ENCODE measurements at places on chromosomes 7 and 10. TPM values are rescaled to one million over a fixed set of nuclear protein-coding genes. Genes with fewer than 3 reads are reported as not detected.

DNA sequence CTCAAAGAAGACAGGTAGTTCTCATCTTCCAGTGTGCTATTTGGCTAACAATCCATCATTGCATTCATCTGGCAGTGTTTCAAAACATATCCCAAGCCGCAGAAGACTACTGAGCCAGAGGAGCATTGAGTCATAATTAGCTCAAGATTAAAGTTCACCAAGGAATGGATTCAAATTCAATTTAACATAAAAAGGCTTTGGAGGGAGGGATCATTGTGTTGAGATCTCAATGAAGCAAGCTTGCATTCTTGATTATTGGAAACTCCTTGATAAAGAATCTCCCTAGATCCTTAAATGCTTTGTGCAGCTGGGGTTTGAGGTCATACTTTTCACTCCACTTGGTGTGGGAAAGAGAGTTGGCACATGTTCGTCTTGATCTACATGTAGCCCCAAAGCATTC lies 142.8 kb upstream of the SEMA3A start:
- no peak for DNase-seq

DNA sequence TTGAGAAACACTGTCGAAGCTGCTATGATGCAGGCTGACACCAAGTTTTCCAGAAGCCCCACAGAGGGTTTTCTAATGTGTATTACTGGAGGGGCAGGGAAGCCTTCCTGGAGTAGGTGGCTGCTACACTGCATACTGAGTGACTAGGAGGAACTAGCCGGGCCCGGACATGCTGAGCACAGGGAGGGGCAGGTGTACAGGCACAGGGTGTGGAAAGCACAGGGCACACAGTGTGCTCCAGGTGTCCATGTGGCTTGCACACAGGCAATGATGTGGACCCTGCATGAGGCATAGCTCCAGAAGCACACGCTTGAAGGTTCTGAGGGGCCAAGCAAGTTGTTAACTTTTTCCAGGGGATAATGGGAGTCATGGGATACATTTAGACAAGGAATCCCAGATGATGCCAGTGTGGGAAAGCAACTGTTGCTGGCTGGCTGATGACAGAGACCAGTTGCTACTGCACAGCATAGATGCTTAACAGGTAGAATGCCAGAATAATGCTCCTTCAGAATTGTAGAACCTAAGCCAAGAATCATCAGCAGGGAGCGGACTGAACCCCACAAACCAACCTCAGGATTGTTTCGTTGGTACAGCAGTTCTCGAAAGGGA lies 14.6 kb downstream of the DHX32 start:
- DNase-seq = no peak

DNA sequence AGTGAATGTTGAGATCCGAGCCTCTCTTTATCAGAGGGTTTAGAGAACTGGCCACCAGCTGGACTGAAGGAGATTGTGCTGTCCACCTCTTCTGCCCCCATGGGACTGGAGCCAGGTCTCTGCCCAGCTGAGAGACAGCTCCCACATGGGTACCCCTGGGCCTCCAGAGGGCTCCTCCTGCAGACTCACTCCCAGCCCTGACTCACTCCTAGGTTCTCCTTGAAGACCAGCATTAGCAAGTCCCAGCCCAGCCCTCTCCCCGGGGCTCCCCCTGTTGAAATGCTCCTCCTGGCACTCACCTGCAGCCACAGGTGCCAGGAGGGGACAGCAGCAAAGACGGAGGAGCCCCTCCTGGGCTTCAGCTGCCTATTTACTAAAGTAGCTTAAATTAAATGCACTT lies 126.9 kb downstream of the CXCL12 start:
- DNase-seq = no peak

The NPTX2 gene
- not detected for total RNA-seq

The WASHC2C gene
- total RNA-seq = 22.0 TPM

DNA sequence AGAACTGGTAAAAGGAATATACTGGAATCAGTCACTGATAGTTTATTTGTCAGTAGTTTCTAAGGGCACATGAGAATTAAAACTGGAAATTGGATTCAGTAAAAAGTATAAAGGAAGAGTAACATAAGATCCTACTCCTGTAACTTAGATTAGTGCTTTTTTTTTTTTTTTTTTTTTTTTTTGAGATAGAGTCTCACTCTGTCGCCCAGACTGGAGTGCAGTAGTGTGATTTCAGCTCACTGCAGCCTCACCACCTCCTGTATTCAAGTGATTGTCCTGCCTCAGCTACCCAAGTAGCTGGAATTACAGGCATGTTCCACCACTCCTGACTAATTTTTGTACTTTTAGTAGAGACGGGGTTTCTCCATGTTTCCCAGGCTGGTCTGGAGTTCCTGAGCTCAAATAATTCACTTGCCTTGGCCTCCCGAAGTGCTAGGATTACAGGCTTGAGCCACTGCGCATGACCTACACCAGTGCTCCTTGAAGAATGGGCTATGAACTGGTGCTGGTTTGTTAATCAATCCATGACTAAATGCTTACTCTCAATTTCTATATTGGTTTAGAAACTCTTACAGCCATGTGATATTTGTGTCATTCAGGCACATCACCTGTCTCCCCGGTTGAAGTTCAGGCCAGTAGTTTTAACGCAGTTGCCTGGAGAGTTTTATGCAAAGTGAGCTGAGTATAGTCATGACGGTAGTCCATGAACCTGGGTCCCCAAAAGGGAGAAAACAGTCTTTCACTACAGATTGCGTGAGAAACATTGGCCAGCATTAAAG lies 65.0 kb downstream of the ZEB1 start:
- DNase-seq = no peak

The HOXA7 gene
- total RNA-seq = not detected

The RET gene
- total RNA-seq = 0.12 TPM

DNA sequence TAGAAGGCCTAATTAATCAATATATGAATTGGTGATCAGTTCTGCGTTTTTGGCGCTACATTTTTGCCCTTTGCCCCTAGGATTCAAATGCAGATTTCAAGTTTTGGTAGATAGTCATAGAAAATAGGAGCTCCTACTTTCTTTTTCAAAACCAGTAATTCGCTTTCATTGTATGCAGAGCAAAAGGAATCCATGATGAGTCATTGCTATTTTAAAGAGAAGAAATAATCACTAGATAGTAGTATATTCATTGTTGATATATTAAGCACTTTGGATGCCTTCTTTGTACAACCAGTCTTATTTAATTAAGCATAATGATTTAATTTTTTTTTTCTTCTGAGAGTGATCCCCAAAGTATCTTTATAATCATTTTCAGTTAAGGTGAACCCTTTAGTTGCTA lies 50.3 kb downstream of the CSTF2T start:
- no peak for DNase-seq

The PKD1L1 gene
- total RNA-seq = 0.05 TPM

The ASIC3 gene
- 4.0 TPM for total RNA-seq

GRCh38 chr7:80147543-80148391 lies 13.1 kb downstream of the GNAI1 start:
- no peak for DNase-seq

GRCh38 chr10:116694243-116694926 lies 48.0 kb downstream of the HSPA12A start:
- DNase-seq = no peak

GRCh38 chr7:155411718-155412415 lies 46.1 kb upstream of the EN2 start:
- DNase-seq = no peak

- no peak for DNase-seq
Observed at GRCh38 chr10:78353636-78354035, 320.0 kb downstream of the RPS24 start.

DNA sequence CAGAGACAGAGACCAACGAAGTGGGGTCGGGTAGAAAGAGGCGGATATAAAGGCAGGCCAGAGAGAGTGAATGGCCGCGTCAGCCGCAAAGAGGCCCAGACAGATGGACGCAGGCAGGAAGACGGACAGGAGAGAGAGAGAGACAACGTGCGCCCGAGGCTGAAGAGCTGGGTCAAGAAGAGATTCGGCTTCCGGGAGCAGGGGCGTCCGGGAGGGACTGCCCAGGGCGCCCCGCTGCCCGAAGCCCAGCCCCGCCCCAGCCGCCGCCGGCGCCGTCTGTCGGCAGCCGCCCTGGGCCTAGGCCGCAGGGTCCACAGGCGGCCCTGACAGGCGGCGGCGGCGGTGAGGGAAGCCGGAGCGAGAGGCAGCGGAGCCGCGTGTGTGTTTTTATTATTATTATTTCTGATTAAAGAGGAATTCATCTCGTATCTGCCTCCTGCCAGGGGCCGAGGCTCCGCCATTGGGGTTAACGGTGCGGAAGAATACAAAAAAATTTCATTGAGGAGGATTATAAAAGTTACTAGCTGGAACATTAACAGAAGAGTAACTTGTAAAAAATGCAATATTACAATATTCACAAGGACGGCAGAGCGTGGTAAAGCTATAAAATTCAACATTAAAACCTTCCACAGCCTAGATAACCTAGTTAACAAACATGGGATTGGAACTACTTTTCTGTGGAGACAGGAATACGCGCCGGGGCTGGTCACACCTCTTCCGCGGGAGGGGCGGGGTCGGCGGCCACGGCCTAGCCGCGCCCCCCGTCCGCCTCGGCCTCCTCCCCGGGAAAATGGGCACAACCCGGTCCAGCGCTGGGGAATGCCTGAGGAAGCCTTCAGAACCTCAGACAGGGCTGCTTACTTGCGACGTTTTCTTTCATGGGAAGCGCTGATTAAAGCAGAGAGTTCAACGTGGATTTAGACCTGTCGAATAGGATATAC lies 29.7 kb upstream of the PAX2 start:
- no peak for DNase-seq

DNA sequence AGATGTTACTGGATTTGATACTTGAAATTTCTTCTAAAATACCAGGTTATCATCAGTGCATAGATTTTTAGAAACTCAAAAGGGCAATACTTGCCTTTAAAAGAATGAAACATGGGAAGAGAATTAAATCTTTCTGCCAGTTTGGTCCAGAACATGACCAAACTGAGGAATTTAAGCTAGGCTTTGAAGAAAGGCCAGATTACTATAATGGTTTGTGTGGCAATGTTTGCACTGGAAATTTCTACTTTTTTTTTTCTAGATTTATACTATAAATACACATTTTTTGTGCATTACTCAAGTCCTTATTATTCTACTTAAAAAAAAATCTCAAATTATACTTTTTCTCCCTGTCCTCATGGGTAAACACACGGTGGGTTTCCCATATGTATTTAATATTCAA lies 9.2 kb downstream of the MKX start:
- no peak for DNase-seq

The CRPPA gene
- 1.1 TPM for total RNA-seq

- no peak for DNase-seq
Observed at GRCh38 chr10:132706701-132707100, 79.2 kb downstream of the NKX6-2 start.

The CLCN1 gene
- not detected for total RNA-seq

The SLC26A3 gene
- not detected for total RNA-seq

The PTPN20 gene
- total RNA-seq = 0.28 TPM

- DNase-seq = no peak
Observed at GRCh38 chr10:103569896-103570295, 76.4 kb downstream of the NEURL1 start.

The NAT16 gene
- not detected for total RNA-seq

The TRIM4 gene
- 22.3 TPM for total RNA-seq

- DNase-seq = peak; percentile 90
Observed at GRCh38 chr10:17742918-17743317, 9.1 kb upstream of the TMEM236 start.

The HECW1 gene
- not detected for total RNA-seq

DNA sequence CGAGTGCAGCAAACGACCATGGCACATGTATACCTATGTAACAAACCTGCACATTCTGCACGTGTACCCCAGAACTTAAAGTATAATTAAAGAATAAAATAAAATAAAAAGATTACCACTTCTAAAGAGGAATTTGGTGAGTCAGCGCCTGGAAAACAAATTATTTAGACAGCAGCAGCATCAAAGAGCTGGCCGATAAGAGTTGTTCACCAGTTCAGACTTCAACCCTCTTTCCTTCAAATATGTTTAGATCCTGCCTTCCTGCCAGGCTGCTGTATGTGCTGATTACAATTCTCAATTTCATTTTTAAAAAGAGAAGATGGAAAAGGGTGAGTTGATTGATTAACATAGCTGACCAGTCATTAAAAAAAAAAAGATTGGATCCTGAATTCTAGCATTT lies 672.0 kb upstream of the NRP1 start:
- DNase-seq = no peak

- DNase-seq = no peak
Observed at GRCh38 chr10:124949543-124949942, 7.6 kb downstream of the ZRANB1 start.

DNA sequence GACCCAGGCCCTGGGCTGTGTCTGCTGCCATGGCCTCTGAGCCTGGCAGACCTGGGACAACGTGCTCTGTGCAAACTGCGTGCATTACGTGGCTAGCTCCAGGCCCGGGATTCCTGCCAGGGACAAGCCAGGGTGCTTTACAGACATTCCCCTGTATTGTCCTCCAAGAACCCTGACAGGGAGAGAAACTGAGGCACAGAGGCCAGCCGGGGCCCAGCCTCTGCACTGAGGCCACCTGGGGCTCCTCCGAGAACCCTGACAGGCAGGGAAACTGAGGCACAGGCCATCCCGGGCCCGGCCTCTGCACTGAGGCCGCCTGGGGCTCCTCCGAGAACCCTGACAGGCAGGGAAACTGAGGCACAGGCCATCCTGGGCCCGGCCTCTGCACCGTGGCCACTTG lies 64.9 kb downstream of the CFAP46 start:
- no peak for DNase-seq

The IL2RA gene
- 989 TPM for total RNA-seq

DNA sequence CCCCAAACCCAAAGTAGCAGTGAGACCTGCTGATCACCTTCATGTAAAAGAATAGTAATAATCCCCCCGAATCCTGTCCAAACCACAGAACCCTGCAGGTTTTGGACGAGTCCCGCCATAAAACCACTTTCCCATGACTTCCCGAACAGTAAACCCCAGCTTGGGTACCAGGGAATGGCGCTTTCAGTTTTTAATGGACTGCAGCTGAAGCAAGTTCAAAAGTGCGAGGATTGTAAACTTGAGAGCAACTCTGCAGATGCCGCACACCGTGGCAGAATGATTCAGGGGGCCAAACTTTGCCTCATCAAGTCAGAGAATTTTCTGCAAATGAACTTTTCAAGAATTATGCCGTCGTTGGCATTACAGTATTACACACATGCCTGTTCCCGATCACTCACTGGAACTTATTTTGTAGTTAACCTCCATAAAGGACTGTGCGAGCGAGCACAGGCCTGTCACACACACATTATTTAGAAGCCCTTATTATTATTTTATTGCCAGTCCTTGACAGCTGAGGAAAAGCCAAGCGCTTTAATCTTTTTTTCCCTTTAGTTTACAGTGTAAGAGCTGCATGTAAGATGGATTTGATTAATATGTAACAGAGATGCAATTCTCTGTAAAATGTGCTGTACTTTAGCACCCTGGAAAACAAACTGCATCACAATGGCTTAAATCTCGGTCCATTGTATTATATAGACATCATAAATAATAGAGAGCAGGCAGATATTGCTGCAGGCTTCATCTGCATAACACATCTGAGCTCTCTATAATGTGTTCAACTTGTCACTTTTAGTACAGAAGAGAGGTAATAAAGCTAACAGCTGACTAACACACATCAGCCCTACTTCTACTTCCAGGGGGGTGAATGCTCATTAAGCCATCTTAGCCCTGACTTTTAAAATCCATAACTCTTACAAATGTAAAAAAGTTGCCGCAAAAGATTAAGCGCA lies 493.5 kb upstream of the GALNT17 start:
- no peak for DNase-seq

All from activated CD4-positive, alpha-beta T cell treated with anti-CD3 and anti-CD28 coated beads, Interleukin-2, amount 10 ng/mL, durations not matched to agents 24 days and 14 days (primary cell).